ENCODE measurements at places on chromosomes 16 and 17. TPM values are rescaled to one million over a fixed set of nuclear protein-coding genes. Genes with fewer than 3 reads are reported as not detected.

The ARL17B gene
- 5.1 TPM for polyA plus RNA-seq

DNA sequence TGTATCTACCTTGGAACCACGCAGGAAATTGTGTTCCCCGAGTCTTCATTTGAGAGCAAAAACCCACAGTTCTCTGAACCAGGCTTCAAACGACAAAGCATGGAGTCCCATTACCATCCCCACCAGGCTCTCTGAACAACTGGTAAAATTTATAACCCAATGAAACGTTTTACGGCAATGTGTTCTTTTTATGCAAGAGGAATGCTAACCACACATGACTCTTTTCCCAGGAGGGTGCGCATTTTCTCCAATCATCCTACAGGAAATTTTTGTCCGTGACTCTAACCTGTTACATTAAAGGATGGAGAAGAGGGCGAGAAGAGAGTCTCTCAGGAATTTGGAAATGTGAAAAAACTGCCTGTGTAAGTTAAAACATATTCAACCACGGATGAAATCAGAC is 17.8 kb downstream of the STX8 start:
- no peak for DNase-seq
- no peak overlapping the region for H3K4me3 ChIP-seq
- H3K27ac ChIP-seq, result no peak overlapping the region
- no peaks in the 10 kb centered on the region for H3K27me3 ChIP-seq

- no peak overlapping the region for H3K27ac ChIP-seq
- no peaks in the 10 kb centered on the region for H3K36me3 ChIP-seq
- H3K4me3 ChIP-seq, result no peak overlapping the region
- H3K4me1 ChIP-seq, result no peaks in the 10 kb centered on the region
- DNase-seq, result no peak
Observed at GRCh38 chr16:68676113-68676860, 31.2 kb downstream of the CDH3 start.

DNA sequence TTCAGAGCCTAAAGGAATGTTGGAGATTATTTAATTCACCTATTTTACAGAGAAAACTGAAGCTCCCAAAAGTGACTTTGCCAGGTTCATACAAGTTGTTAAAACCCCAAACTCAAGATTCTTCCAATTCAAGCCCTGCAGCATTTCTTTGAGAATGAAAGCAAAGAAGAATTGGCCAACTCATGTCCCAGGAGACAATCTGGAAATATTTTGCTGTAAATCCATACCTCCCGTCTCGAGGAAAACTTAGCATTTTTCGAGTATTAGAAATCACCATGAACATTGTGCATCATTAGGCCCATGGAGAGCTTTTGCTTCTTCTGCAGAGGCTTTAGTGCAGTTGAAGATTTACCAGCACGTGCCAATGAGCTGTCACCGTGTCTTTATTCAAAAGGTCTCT is 176.4 kb upstream of the KCNJ16 start:
- no peaks in the 10 kb centered on the region for H3K27me3 ChIP-seq
- H3K4me3 ChIP-seq, result no peak overlapping the region
- H3K36me3 ChIP-seq, result no peaks in the 10 kb centered on the region
- no peak for DNase-seq

GRCh38 chr16:59973966-59974365 is 1239.8 kb upstream of the GOT2 start:
- no peaks in the 10 kb centered on the region for H3K4me1 ChIP-seq
- H3K27me3 ChIP-seq, result no peaks in the 10 kb centered on the region
- H3K4me3 ChIP-seq, result no peak overlapping the region
- DNase-seq, result no peak

DNA sequence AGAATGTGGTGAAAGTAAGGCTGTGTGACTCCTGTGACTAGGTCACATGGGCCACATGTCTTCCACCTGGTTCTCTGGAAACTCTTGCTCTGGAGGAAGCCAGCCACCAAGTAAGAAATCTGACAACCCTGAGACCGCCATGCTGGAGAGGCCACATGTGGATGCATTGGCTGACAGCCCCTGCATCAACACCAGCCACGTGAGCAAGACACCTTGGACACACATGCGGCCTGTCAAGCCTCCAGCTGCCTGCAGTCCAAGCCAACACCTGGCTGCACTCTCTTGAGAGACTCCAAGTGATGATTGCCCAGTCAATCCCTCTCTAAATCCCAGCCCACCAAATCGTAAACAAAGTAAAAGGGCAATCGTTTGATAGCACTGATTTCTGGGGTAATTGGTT is 112.6 kb downstream of the FOXL1 start:
- H3K4me1 ChIP-seq, result no peaks in the 10 kb centered on the region
- no peaks in the 10 kb centered on the region for H3K36me3 ChIP-seq
- no peaks in the 10 kb centered on the region for H3K27me3 ChIP-seq
- no peak overlapping the region for H3K27ac ChIP-seq
- DNase-seq, result no peak

DNA sequence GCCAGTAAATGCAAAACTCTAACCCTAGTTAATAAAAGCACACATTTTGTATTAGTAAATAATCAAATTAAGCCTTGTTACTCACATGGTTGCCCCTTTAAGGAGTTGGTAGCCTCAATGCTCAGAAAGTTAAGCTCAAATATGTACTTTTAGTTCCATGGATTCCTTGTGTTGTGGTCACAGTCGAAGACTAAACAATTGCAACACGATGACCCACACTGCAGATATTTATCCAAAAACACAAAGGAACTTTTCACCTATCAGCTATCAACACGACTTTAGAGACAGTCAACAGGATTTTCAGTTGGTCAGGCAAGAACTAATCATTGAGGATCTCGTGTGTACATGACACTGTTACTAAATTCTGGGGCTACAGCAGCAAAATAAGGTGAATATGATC is 47.4 kb upstream of the NUDT7 start:
- no peak overlapping the region for H3K27ac ChIP-seq
- H3K36me3 ChIP-seq, result no peaks in the 10 kb centered on the region
- DNase-seq, result peak; percentile 86
- H3K4me3 ChIP-seq, result no peak overlapping the region
- H3K27me3 ChIP-seq, result no peaks in the 10 kb centered on the region
- H3K4me1 ChIP-seq, result peaks cover 2% of the 10 kb centered on the region

- peaks cover 8% of the 10 kb centered on the region for H3K4me1 ChIP-seq
- H3K36me3 ChIP-seq, result no peaks in the 10 kb centered on the region
- DNase-seq, result peak; percentile 26
- H3K27ac ChIP-seq, result peak overlapping the region; percentile 80
Observed at GRCh38 chr17:75152922-75153779, 1.2 kb downstream of the JPT1 start.

DNA sequence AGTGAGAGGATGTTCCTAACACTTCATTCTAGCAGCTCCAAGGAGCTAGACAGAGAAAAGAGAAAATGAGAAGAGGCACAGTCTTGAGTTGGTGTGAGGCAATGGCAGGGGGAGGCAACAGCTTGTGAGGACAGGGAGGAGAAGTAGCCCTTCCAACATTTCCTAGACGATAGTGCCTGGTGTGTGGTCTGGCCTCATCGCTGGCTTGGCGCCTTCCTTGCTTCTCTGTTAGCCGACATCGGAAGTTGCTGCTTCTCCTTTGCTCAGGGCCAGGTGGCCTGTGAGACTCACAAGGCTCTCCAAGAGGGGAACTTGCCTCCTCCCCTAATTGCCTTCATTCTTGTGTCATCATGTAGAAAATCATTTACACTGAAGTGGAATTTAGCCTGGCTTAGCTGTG is 208.7 kb downstream of the MAP2K4 start:
- no peak for DNase-seq
- no peaks in the 10 kb centered on the region for H3K36me3 ChIP-seq
- H3K4me1 ChIP-seq, result no peaks in the 10 kb centered on the region
- no peak overlapping the region for H3K4me3 ChIP-seq
- no peaks in the 10 kb centered on the region for H3K27me3 ChIP-seq

DNA sequence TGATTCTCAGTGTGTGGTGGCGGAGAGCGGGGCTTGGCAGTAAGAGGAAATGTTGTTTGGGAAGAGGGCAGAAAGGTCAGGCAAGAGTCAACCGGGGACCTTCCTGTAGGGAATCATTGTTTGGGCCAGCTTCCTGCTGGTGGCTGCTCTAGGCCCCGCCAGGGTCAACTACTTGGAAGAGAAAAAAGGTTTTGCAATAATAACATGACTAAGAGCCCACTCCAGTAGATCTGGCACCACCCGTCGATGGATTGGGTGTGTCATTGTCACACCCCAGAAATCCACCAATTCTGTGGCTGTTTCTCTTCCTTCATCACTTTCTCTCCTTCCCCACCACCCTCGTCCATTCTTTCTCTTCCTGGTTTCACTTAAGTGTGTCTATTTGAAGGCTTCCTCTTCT is 4.2 kb upstream of the KRT24 start:
- H3K36me3 ChIP-seq, result no peaks in the 10 kb centered on the region
- no peak for DNase-seq
- no peak overlapping the region for H3K4me3 ChIP-seq
- no peak overlapping the region for H3K27ac ChIP-seq
- H3K27me3 ChIP-seq, result peaks cover 2% of the 10 kb centered on the region

- no peaks in the 10 kb centered on the region for H3K27me3 ChIP-seq
- H3K27ac ChIP-seq, result no peak overlapping the region
- no peak for DNase-seq
- no peaks in the 10 kb centered on the region for H3K4me1 ChIP-seq
- no peaks in the 10 kb centered on the region for H3K36me3 ChIP-seq
Observed at GRCh38 chr16:54346041-54346440, 59.5 kb upstream of the IRX3 start.

- H3K4me3 ChIP-seq, result no peak overlapping the region
- peaks cover 38% of the 10 kb centered on the region for H3K36me3 ChIP-seq
- H3K27me3 ChIP-seq, result no peaks in the 10 kb centered on the region
- H3K27ac ChIP-seq, result no peak overlapping the region
- peak; percentile 48 for DNase-seq
Observed at GRCh38 chr16:69741519-69741918, 13.2 kb downstream of the NOB1 start.

GRCh38 chr16:9075299-9076071 is 16.0 kb upstream of the HAPSTR1 start:
- DNase-seq, result no peak
- H3K4me1 ChIP-seq, result peaks cover 10% of the 10 kb centered on the region
- H3K27ac ChIP-seq, result no peak overlapping the region
- no peak overlapping the region for H3K4me3 ChIP-seq

DNA sequence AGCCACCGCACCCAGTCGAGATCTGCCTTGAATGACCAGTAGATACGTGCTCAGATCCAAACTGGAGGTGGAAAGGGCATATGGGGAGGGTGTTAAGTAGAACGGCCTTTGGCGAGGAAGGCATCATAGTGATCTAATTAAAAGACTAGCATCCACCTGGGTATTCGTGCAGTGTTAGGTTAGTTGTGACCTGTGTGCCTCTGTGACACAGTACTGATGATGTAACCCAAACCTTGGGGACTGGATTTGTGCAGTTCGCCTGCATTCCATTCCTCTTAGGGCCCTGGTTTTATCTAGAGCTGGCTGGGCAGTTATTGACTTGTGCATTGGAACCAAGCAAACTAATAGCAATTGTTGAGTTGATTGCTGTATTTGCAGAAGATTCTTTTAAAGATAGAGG is 47.9 kb downstream of the SNX29 start:
- no peaks in the 10 kb centered on the region for H3K4me1 ChIP-seq
- no peaks in the 10 kb centered on the region for H3K36me3 ChIP-seq
- H3K27ac ChIP-seq, result no peak overlapping the region
- H3K27me3 ChIP-seq, result no peaks in the 10 kb centered on the region

DNA sequence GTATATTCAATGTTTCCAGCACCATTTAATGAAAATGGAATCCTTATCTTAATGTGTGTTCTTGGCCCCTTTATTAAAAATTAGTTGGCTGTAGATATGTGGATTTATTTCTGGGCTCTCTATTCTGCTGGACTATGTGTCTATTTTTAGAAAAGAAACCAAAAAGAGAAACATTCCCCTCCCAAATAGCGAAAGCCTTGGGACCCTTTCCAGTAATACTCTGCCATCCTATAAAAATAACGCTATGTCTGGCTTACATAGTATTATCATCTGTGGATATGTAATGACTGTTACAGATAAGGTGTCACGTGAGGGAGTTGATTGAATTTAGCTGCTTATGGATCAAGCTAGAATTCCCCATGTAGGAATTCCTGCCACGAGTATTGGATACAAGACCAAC is 279.3 kb upstream of the KIF2B start:
- H3K36me3 ChIP-seq, result no peaks in the 10 kb centered on the region
- DNase-seq, result no peak
- no peaks in the 10 kb centered on the region for H3K4me1 ChIP-seq
- no peak overlapping the region for H3K27ac ChIP-seq
- H3K4me3 ChIP-seq, result no peak overlapping the region
- H3K27me3 ChIP-seq, result no peaks in the 10 kb centered on the region

The HELZ gene
- polyA plus RNA-seq, result 18.9 TPM

- H3K4me1 ChIP-seq, result no peaks in the 10 kb centered on the region
- no peak overlapping the region for H3K4me3 ChIP-seq
- no peaks in the 10 kb centered on the region for H3K36me3 ChIP-seq
- H3K27me3 ChIP-seq, result no peaks in the 10 kb centered on the region
Observed at GRCh38 chr17:57645950-57646665, 99.0 kb downstream of the CCDC182 start.

GRCh38 chr16:72428681-72429376 is 256.9 kb upstream of the PMFBP1 start:
- no peak overlapping the region for H3K4me3 ChIP-seq
- H3K27me3 ChIP-seq, result no peaks in the 10 kb centered on the region
- no peaks in the 10 kb centered on the region for H3K4me1 ChIP-seq
- no peak for DNase-seq
- no peaks in the 10 kb centered on the region for H3K36me3 ChIP-seq
- no peak overlapping the region for H3K27ac ChIP-seq

GRCh38 chr16:11064202-11064540 is 119.8 kb downstream of the CLEC16A start:
- DNase-seq, result no peak
- H3K27me3 ChIP-seq, result no peaks in the 10 kb centered on the region
- H3K36me3 ChIP-seq, result peaks cover 5% of the 10 kb centered on the region
- no peak overlapping the region for H3K27ac ChIP-seq

DNA sequence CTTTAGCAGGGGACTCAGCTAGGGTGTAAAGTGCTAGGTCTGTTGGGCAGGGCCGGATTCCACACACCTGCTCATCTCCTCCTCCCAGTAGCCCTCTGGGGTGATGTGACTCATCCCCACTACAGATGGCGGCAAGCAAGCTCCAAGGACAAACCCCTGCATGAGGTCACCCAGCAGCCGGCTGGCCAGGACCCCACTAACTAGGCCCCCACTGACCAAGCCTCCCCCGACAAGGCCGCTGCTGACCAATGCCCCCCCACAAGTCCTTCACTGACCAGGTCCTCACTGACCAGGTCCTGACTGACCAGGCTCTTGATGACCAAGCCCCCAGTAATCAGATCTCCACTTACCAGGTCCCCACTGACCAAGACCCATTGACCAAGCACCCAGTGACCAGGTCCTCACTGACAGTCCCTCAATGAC is 36.7 kb downstream of the TNFRSF13B start:
- H3K4me1 ChIP-seq, result no peaks in the 10 kb centered on the region
- no peak for DNase-seq
- peaks cover 3% of the 10 kb centered on the region for H3K27me3 ChIP-seq
- no peaks in the 10 kb centered on the region for H3K36me3 ChIP-seq
- H3K27ac ChIP-seq, result no peak overlapping the region

DNA sequence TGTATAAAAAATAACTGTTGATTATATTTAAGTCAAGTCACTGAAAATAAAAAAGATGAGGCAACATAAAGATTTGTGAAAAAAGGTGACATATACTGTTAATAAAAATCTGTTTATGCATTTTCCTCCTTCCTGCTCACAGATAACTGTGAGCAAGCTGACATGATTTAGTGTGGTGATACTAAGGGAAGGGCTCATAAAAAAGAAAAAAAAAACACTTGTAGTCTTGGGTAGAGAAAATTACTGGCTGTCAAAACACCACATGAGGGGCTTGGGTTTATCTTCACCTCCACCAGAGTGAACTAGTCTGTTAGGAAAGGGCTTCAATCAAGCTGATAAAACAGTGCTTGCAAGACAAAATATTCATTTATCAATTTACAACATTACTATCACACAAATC is 247.6 kb downstream of the CNTNAP4 start:
- no peaks in the 10 kb centered on the region for H3K27me3 ChIP-seq
- no peaks in the 10 kb centered on the region for H3K4me1 ChIP-seq
- no peaks in the 10 kb centered on the region for H3K36me3 ChIP-seq
- no peak overlapping the region for H3K27ac ChIP-seq
- DNase-seq, result no peak
- no peak overlapping the region for H3K4me3 ChIP-seq
